Tibial nerve (tissue), 4 donors: ENCODE measurements at places on chromosomes 16 and 17. TPM values are rescaled to one million over a fixed set of nuclear protein-coding genes. Genes with fewer than 3 reads are reported as not detected.

ITGAX gene
- total RNA-seq = 2.4 TPM

TMC7 gene
- total RNA-seq = 3.3 TPM

SLFN14 gene
- not detected for total RNA-seq

DNA sequence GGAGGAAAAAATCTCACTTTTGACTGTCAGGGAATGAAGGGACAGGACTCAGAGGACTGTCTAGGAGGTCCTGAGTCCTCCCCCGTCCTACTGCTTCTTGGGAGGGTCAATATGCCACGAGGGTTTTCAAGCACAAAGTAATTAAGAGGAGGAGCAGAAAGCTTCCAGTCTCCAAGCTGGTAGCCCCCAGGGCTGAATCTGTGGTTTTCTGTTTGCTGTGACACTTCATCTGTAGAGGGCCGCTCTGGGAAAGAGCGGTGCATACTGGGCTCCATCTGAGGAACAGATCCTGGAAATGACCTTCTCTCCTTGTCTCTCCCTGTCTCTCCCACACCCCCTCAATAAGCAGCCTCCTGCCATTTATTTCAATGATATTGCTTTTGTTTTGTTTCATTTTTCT, 180.1 kb upstream of the SDK2 start:
- H3K36me3 ChIP-seq = no peaks in the 10 kb centered on the region
- H3K4me1 ChIP-seq = no peaks in the 10 kb centered on the region
- H3K4me3 ChIP-seq = no peak overlapping the region
- no peak for DNase-seq
- H3K27ac ChIP-seq = no peak overlapping the region

DNA sequence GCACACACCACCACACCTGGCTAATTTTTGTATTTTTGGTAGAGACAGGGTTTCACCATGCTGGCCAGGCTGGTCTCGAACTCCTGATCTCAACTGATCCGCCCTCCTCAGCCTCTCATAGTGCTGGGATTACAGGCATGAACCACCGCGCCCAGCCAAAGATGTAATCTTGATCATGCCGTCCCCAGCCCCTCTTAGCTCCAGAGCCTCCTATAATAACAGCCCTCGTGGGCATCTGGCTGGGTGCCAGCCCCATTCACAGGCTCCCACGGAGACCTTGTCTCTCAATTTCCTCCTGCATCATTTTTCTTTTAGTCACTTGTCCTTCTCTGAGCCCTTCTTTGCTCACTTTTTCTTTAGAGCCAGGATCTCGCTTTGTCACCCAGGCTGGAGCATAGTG, 94.2 kb downstream of the KATNIP start:
- no peaks in the 10 kb centered on the region for H3K27me3 ChIP-seq
- H3K4me1 ChIP-seq = no peaks in the 10 kb centered on the region
- no peak for DNase-seq
- H3K36me3 ChIP-seq = peaks cover 47% of the 10 kb centered on the region
